ENCODE measurements at places on chromosomes 16 and 17.
A peak's percentile ranks its signal among the peaks of the same experiment; 100 is the strongest.

- DNase-seq, result no peak
These were observed 28.8 kb downstream of the HEATR6 start for GRCh38 chr17:60049936-60050335.

GRCh38 chr17:37791447-37792399, 46.9 kb upstream of the HNF1B start:
- no peak for DNase-seq

DNA sequence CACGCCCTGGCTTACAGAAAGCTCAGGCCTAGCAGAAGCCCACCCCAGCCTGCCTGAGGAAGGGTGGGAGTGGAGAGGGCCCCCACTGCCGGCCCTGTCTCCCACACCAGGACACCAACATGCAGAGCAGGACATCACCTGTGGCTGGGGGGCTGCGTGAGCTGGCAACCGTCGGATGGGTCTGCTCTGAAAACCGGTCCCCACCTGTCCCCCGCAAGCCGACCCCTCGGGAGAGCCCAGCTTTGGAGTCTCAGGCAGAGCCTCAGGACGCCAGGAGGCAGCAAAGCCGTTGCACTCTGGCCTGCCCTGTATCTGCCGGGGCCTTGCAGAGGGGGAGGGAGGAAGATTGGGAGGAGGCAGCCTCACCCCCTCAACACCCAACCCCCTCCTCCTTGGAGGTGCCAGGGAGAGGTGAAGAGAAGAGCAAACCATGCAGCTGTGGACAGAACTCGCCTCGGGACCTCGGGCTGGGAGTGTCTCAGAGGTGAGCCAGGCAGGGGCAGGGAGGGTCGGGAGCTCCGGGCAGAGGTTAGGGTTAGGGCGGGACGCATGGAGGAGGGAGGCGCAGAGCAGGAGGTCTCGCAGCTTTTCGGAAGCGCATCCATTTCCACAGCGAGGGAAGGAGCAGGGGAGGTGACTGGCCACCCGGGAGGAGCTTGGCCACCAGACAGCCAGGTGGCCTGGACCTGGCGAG, 30.4 kb upstream of the ZC3H18 start:
- DNase-seq, result no peak

DNA sequence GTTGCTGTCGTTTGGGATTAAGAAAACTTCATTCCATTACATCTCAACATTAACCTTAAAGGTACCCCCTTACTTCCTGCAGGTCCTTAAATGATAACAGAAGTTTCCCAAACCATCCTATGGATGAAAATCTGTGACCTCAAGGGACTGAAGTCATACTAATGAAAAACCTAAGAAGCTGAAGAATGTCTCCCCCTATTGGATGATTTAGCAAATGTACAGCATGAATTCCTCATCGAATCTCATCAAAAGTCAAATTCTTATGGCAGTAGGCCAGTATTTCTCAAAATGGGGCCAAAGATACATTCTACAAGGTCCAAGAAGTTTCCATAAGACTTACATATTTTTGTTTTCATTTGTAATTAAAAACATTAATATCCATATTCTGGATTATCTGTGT, 13.5 kb downstream of the SCO1 start:
- DNase-seq, result no peak

DNA sequence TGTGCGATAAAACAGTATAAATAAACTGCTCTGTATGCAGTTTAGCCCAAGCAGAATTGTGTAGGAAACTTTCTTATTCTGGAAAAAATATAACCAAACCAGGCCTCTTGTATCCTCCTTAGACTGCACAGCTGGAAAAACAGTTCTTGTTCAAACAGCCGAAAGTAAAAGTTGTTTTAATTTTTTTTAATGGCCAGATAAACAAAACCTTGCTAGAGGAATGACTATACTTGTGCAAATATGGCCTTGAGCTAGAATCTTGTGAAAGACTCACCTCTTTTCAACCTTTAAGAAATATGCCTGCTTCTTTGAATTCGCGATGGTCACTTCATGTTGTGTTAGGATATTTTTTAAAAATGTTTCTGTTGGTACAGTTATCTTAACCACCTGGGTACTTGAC, 114.5 kb upstream of the MAF start:
- no peak for DNase-seq

DNA sequence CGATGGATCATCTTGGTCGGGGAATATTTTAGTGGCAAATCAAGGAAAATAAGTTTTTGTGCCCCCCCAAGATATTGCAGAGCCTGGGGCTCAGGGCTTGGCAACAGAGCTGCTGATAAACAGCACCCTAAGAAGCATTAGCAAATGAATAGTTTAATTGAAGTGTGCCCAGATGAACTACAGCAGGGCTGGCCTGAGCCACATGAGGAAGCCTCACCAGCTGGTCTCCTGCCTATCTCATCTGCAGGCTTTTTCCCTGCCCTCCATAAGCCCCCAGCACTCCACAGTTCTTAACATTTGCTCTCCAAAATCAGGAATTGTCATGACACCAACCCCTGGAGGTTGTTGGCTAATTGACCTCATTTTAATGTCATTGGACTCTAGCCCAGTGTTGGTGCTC, 480.2 kb downstream of the HS3ST3B1 start:
- DNase-seq, result no peak

GRCh38 chr17:47013341-47013740, 34.3 kb upstream of the RPRML start:
- no peak for DNase-seq

GRCh38 chr17:41943492-41943891, 13.1 kb downstream of the ODAD4 start:
- DNase-seq, result no peak

GRCh38 chr16:86073763-86074493, 175.0 kb downstream of the IRF8 start:
- no peak for DNase-seq

DNA sequence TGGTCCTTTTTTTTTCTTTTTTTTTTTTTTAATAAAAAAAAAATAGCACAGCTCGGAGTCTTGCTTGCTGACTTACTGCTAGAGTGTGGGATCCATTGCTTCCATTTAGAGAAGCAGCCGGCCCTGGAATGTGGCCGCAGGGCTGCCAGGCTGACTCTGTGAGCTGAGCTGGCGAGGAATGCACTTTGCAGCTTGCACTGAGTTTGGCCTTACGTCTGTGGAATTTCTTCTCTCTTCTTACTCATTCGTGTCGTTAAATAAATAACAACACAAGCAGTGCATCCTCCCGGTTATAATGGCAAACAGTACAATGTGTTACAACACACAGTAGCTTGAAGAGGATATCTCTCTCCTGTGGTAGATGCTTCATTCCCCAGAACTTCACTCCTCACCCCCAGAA, 69.2 kb downstream of the PRKCB start:
- DNase-seq, result no peak

DNA sequence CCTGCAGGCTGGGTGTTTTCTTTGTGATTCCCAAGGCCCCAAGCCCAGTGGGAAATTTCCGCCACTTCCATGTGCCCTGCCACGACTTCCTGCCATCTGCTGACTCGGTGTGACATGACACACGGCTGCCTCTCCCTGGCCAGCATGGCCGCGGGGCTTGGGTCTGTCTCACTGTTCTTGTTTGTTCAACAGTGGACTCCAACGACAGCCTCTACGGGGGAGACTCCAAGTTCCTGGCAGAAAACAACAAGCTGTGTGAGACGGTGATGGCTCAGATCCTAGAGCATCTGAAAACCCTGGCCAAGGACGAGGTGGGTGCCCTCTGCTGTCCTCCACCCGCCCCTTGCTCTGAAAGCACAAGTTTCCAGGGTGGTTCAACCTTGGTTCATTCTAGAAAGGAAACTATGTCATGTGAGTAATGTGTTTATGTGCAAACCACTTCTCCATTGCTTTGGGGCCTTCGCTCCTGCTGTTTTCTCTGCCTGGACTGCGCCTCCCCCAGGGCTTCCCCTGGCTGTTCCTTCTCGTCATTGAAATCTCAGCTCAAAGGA, 26.8 kb downstream of the KNOP1 start:
- no peak for DNase-seq

DNA sequence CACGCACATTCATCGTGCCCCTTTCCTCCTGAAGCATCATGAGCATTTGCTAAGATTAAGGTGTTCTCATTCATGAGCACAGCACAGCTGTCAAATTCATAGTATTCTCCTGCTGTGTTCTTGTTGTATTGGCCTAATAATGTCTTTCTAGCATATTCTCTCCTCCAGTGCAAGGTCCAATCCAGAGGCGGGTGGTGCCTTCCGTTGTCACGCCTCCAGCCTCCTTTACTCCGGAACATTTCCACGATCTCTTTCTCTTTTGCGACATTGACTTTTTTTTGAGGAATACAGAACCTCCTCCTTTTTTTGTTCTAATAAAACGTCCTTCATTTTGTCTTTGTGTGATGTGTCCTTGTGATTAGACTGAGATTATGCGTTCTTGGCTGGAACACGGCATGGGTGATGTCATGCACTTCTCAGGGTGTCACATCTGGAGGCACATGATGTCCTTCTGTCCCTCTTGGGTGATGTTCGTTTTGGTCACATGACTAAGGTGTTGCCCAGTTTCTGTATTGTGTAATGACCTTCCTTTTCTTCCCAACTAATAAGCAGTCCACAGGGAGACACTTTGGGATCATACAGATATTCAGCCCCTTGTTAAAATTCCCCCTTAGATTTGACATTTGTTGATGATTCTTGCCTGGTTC, 66.3 kb downstream of the CLEC16A start:
- DNase-seq, result no peak

- no peak for DNase-seq
These were observed 47.4 kb upstream of the SLC38A10 start for GRCh38 chr17:81342269-81343070.

DNA sequence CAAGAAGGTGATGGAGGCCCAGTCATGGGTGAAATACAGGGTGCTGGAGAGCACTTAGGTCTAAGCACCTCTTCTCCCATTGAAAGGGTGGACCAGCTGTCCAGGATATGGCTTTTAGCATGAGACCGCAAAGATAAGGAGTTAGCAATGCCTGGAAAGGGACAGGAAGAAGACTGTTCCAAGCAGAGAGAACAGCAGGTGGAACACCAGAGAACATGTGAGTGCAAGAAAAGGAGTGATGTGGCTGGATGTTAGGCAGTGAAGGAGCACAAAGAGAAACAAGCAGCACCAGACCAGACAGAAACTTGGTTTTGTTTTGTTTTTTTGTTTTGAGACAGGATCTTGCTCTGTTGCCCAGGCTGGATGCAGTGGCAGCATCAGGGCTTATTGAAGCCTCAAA, 45.4 kb upstream of the CCL1 start:
- no peak for DNase-seq

GRCh38 chr17:2123375-2124251, 68.7 kb downstream of the HIC1 start:
- DNase-seq, result no peak

- no peak for DNase-seq
These were observed 73.4 kb upstream of the COX10 start for GRCh38 chr17:13995856-13996271.

DNA sequence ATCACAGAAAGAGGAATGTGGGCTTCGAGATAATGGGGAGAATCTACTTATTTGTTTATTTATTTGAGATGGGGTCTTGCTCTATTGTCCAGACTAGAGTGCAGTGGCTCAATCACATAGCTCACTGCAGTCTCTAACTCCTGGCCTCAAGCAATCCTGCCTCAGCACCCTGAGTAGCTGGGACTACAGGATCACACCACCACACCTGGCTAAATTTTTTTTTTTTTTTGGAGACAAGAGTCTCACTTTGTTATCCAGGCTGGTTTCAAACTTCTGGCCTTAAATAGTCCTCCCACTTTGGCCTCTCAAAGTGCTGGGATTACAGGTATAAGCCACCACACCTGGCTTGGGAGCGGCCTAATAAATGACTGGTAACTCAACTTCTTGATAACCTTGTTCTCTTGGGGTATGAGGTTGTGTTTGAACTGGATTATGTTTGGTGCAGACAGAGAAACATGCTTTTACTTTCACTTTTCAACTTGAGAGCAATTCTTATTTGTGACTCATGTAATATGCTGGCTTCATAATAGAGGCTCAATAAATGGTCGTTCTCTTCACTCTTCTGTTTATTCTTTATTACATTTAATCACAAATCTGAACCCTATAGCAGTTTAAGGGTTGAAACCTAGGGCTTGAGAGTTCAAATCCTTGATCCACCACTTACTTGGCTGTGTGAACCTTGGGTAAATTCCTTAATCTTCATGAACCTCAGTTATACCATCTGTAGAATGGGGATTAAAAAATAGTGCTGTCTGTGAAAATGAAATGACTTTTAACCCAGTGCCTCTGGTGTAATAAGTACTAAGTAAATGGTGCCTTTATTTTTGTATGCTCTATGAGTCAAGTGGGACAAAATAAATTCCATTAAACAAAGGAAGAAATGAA, 129.1 kb upstream of the HS3ST2 start:
- DNase-seq, result no peak

GRCh38 chr16:57946181-57946801, 24.6 kb downstream of the CNGB1 start:
- DNase-seq, result no peak

- no peak for DNase-seq
These were observed 4.1 kb downstream of the SLC9A5 start for GRCh38 chr16:67252609-67253497.

GRCh38 chr17:58452738-58453137, 35.4 kb upstream of the RNF43 start:
- DNase-seq, result no peak

GRCh38 chr16:11783319-11784037, 13.6 kb downstream of the ZC3H7A start:
- DNase-seq, result peak; percentile 33
